Activated effector memory CD4-positive, alpha-beta T cell treated with Interleukin-2 at 50 U/mL for 16 hours (primary cell): ENCODE measurements at places on chromosomes 2 and 18.

- no peak for DNase-seq
These were observed 33.3 kb downstream of the ANTXR1 start for GRCh38 chr2:69046221-69046662.

DNA sequence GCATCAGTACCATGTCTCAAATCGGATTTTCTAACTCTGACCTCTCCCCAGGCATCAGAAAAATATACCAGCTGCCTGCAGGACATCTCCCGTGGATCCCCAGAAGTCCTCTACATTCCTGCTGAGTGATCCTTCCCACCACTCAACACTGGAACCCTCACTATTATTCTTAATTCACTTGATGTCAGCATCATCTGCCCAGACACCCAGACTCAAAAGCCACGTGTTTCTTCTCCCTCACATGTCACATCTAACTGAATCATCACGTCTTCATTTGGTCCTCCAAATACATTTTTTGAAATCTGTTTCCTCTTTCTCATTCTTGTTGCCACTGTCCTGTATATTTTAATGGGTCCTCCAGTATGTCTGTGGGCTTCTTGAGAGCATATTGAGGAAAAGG is 218.6 kb downstream of the HRH4 start:
- no peak for DNase-seq

GRCh38 chr18:75045272-75045671 is 163.7 kb downstream of the PTGR3 start:
- DNase-seq: no peak

DNA sequence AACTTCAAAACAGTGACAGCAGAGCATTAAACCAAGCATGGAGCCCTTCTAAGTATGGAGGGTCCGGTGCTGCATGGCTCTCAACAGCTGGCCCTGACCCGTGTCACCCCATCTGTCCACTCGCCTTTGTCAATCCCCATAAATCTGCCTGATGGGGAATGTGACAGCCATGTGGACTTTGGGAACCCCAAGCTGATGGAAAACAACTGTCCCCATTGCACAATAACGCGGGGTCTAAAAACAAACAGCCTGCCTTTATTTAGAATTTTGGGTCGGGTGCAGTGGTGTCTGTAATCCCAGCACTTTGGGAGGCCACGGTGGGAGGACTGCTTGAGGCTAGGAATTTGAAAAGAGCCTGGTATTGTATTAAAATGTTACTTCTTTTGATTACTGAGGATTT is 17.1 kb upstream of the THADA start:
- no peak for DNase-seq

- no peak for DNase-seq
These were observed 763 bp downstream of the CCDC141 start for GRCh38 chr2:179049203-179049545.

DNA sequence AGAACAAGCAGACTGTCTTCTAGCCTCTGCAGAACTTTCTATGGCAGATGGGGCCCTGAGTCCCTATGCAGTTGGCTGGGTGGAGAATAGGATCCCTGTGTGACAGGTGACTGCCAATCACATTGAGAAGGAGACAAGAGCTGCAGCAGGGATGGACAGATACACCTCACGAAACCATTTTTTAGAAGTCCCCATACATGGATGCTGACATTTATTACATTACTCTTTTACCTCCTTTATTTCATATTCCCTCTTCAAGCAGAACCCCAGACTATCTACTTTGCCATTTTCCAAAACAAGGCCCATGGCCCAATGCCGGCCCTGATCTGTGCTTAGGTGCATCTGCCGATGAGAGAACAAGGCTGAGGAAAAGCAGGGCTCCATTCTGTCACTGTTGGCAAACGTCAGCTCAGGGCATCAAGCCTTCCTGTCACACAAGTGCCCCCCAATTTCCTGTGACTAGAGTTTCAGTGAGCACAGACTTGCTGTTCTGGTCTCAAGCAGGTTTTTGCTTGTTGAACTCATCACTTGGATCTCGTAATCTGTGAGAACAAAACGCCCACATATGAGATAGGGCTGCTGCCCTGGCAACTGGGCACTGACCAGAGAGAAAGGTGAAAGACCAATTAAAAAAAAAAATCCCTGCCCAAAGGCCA is 35.8 kb downstream of the LOXHD1 start:
- no peak for DNase-seq

GRCh38 chr2:121172456-121172855 is 112.5 kb downstream of the TFCP2L1 start:
- no peak for DNase-seq

- DNase-seq: no peak
These were observed 44.1 kb upstream of the CYRIA start for GRCh38 chr2:16709769-16710168.

DNA sequence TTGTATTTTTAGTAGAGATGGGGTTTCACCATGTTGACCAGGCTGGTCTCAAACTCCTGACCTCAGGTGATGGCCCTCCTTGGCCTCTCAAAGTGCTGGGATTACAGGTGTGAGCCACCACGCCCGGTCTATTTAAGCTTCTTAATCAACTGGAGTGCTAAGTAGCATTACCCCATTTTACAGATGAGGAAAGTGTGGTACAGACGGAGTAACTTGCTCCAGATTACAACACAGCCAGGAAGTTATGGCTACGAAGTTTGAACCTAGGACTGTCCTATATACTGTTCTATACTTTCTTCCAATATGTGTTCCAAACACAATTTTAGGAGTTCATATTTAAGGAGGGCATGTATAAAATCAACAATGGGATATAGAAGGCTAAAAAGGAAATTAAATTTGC is 197.7 kb downstream of the TGIF1 start:
- DNase-seq: no peak

GRCh38 chr2:204863336-204863735 is 318.1 kb downstream of the PARD3B start:
- no peak for DNase-seq

- no peak for DNase-seq
These were observed 126.9 kb upstream of the PIK3C3 start for GRCh38 chr18:41828137-41828536.

DNA sequence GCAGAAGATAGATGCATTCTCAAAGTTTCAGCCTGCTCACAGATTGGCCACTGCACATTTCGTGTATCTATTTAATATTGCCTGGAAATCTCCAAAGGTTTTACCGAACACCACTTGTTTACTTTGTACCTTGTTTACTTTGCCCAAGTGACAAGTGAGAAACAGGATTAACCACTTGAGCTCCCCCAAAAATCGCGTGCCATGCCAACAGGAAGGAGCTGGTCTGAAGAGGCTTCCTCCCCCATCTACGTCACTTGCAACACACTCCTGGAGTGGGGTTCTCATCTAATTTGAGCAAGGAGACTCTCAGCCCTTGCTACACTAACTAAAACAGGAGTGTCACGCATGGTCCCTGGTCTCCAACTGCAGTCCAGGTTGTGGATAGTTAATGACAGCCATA is 212.5 kb upstream of the TMEM200C start:
- no peak for DNase-seq
